ENCODE measurements at places on chromosomes 13 and 19.
A peak's percentile ranks its signal among the peaks of the same experiment; 100 is the strongest.

DNA sequence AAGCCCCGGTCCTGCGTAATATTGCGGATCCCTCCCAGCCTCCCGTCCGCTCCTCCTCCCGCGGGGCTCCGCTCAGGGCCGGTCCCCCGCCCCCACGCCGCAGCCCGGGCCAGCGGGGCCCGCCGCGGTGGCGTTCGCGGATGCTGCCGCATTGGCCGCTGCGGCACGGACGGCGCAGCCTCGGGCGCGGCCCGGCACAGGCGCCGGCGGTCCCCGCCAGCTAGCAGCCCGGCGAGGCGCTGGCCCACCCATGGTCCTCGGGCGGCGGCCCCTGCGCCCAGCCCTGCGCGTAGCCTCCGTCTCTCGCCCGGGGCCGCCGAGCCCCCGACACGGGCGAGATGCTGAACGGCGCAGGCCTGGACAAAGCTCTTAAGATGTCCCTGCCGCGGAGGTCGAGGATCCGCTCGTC lies at the start of gene ATP8A2:
Gene ATP8A2, plus strand, starts transcription at position 100 of the 409 bp plus-strand sequence. Its CDS starts 239 bp downstream, at position 339.
- DNase-seq: no peak

DNA sequence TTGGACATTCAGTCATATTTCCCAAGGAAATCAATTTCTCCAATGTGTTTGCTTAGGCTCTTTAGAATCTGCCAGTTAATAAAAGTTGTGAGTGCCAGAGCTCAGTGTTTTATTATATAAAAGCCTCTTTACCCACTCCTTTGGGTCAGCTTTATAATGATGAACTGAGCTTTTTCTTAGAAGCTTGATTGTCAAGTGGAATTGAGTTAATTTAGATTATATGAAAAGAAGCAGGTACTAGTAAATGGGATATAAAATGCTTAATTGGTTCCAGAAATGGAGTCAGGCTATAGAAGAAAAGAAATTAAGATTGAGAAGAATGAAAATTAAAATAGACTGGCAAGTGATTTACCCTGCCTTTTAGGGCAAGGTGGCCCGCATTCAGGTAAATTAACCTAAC lies 363.2 kb downstream of the SLITRK6 start:
- DNase-seq: no peak

DNA sequence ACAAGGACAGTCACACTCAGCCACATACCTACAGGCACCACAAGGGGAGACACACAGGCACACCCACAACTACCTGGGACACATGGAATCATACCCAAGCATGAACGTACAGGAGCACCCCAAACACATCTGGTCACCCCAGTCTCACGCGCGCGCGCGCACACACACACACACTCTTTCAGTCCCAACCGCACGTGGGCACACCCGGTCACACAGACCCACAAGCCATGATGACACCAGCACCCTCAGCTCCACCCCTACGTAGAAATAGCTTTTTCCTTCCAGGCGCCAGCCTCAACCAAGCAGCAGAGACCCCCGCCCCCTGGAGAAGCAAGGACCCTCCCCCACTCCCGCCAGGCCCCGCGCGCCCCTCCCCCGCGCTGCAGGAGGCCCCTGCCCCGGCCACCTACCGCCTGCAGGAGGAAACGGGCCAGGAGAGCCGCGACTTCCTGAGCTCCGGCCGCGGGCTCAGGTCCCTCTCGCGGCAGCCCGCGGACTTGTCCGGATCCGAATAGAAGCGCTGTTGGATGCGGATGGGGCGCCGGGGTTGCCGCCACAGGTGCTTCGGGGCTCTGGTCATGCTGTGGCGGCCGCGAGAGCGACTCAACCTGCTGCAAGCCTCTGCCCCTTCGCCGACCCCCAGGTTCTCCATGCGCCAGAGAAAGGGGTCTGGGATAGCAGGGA lies 6.4 kb upstream of the PDE4C start:
- no peak for DNase-seq

DNA sequence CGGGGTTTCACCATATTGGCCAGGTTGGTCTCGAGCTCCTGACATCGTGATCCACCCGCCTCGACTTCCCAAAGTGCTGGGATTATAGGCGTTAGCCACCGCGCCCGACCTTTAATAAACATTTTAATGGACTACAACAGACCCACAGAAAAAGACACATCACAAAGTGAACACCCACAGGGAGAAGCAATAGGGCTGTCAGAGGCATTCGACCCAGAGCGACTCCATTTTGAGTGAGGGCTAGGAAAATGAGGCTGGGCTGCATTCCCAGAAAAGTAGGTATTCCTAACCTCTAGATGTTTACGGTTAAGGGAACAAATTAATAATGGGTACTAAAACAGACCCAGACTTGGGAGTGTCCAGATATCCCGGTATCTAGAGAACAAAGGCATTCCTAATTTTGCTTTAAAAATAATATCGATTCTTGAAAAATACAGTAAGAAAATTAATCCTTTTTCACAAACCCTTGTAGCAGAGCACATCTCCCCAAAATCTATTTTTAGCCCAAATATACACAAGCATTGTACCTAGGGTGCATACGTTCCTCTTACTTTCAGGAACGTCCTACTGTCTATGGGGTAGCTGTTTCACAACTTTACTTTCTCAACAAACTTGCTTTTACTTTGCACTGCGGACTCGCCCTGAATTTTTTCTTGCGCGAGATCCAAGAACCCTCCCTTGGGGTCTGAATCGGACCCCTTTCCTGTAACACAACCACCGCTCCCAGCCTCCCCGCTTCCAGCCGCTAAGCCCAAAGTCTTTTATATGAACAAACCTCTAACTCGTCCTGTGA lies 811 bp upstream of the ZNF8 start:
- DNase-seq: peak; percentile 18

GRCh38 chr19:49973987-49974386 lies 13.0 kb upstream of the SIGLEC11 start:
- DNase-seq: peak; percentile 13

GRCh38 chr19:41844601-41845000 lies at the start of gene LYPD4:
LYPD4 (minus strand) TSS chr19:41844683; CDS start chr19:41839285, 5,398 bp downstream.
- no peak for DNase-seq

GRCh38 chr19:31177246-31177645 lies 172.0 kb downstream of the TSHZ3 start:
- no peak for DNase-seq

GRCh38 chr13:113545455-113545930 lies 39.1 kb upstream of the TFDP1 start:
- peak; percentile 38 for DNase-seq

Data from muscle of arm (tissue), 14 donors.